ENCODE measurements at places on chromosomes 12 and 14.

DNA sequence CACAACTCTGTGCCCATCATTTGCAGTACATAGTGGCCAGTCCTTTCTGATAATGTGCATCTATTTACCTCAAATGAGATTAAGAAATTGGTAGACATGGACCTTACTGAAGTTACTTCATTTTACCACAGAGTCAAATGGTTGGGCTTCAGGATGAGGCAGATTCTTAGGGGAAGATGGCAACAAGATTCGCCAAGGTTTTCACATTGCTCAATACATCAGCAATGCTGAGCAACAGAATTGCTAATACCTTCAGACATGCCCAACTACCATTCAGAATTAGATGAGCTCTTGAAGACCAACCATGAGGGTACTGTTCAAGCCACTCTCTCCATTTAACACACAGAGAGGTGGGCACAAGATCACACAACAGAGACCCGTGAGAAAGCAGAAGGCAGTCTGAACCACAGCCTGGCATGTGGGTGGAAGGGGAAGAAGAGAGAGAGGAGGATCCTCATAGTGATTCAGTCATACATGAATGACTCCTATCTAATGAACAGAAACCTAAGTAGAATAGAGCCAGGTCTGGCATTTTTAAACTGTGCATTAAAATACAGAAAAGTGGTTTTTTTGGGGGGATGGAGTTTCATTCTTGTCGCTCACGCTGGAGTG lies 28.5 kb downstream of the CPM start:
- no peak for DNase-seq

GRCh38 chr12:88472775-88473174 lies 107.5 kb downstream of the KITLG start:
- no peak for DNase-seq

- DNase-seq = no peak
These were observed 90.6 kb downstream of the SLC25A47 start for GRCh38 chr14:100413699-100414098.

DNA sequence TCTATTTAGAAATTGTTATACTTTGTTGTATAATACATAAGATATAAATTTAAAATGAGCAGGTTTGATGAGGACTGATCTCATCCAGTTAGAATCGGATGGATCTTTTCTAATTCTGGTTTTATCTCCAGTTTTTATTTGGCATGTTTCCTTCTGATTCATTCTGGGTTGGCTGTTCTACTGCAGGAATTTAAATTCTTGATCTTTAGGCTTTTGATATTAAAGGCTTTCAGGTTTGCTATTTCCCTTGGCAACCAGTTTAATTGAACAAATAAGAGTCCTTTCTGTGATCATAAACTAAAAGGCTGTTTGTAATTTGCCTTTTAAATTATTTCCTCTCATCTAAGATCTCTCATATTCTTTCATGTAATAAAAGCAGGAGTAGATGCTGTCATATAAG lies 83.4 kb downstream of the PDE6H start:
- DNase-seq = no peak

DNA sequence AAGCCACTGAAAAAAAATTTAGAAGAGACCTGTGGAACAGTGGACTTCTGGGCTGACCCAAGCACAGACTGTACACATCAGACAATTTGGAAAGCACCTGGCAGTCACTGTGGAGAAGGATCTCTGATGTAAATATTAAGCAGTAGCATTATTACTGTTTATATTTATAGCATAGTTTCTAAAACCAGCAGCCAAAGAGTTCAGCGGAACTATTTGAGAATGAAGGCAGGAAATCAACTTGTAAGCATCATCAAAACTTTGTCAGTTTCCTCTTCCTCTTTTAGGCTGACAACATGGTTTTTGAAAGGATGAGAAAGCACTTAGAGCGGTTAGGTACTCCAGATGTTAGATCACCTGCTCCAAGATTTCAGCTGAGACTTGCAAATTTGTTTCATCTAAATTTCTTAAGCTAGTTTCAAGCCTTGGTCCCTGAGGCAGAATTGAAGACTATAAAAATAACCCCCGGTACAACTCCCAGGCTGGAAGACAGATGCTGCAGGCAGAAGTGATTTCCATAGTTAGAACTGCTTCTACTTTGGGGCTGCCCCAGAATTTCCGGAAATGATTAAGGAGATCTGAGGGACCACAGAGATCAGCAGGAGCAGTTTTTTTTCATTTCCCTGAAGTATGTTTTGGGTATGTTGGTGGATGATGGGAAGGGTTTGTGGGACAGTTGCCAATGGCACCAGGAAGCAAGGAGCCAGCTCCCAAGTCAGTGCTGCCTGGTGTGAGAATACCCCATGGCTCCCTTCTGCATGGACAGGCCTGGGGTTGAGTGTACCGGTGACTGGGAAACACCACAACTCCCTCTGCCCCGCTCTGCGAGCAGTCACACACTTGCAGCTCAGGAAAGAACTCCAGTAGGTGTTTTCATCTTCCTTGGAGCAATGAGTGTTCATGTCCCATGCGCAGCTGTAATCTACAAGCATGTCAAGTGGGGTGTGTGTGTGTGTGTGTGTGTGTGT lies 354.5 kb downstream of the NUAK1 start:
- no peak for DNase-seq

DNA sequence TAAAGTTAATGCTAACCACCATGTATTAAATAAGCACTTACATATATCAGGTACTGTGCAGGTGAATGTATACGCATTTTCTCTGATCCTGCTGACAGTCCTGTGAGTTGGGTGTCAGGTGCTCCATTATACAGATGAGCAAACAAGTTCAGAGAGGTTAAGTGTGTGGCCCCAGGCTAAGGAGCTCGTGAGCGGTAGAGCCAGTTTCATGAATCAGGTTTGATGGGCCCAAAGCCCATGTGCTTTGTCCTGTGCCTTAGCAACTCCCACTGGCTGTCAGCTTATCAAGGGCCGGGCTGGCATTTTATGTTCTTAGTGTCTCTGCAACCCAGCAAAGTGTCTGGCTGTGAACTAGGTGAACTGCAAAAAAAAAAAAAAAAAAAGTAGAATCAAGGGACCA lies 701.2 kb upstream of the TBX3 start:
- no peak for DNase-seq

- no peak for DNase-seq
These were observed 20.3 kb upstream of the EMP1 start for GRCh38 chr12:13176256-13176655.

GRCh38 chr14:103141117-103141796 lies 18.0 kb downstream of the TNFAIP2 start:
- no peak for DNase-seq
